ENCODE measurements at places on chromosomes 16 and 17.

GRCh38 chr17:58377093-58377601 is 25.1 kb upstream of the SUPT4H1 start:
- peak; percentile 25 for DNase-seq

DNA sequence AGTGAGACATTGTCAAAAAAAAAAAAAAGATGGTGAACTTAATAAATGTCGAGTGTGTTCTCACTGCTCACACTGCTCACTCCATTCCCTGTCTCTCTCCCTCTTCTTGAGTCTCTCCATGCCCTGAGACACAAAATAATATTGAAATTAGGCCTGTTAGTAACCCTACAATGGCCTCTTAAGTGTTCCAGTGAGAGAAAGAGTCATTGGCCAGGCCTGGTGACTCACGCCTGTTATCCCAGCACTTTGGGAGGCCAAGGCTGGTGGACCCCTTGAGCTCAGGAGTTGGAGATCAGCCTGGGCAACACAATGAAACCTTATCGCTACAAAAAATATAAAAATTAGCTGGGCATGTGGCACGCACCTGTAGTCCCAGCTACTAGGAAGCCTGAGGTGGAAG is 16.2 kb upstream of the CSF3 start:
- DNase-seq, result no peak

DNA sequence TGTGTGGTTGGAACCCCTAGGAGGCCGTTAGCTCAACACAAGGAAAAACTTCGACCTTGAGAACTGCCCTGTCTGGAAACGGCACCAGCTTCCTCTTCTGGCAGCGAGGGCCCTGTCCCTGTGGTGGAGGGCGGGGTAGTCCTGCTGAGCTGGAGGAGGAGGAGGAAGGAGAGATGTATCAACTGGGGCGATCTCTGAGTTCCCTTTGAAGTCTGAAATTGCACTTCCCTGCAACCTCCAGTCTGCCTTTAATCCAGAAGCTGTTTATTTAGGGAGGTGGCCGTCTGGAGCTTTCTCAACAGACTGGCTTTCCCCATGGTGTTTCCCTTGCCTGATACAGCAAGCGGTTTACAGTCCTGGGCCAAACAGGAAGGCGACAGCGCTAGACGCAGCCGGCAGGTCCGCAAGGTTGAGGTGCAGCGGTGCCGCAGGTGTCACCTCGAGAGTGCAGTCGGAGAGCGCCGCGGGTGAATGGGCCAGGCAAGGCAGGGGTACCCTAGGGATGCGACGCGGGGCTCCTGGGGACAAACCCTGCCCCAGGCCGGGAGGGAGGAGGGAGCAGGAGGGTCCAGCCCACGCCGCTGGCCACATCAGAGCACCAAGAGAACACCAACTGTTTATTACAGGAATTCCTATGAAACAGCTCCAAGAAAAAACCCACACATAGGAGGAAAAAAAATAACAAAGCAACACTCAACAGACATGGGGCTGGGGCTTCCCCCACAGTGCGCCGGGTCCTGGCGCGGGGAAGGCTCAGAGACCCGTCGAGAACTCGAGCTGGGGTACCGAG is 11.4 kb upstream of the MRPS23 start:
- DNase-seq, result peak; percentile 92

GRCh38 chr16:1311738-1312466 is 2.5 kb downstream of the UBE2I start:
- peak; percentile 39 for DNase-seq

- no peak for DNase-seq
Observed at GRCh38 chr16:74622005-74622404, 15.1 kb upstream of the GLG1 start.

- no peak for DNase-seq
Observed at GRCh38 chr17:80053102-80053501, 16.7 kb downstream of the CCDC40 start.

- no peak for DNase-seq
Observed at GRCh38 chr17:19574956-19575355, 41.3 kb downstream of the SLC47A1 start.

GRCh38 chr16:28210264-28210663 is 1.5 kb downstream of the XPO6 start:
- DNase-seq, result no peak

DNA sequence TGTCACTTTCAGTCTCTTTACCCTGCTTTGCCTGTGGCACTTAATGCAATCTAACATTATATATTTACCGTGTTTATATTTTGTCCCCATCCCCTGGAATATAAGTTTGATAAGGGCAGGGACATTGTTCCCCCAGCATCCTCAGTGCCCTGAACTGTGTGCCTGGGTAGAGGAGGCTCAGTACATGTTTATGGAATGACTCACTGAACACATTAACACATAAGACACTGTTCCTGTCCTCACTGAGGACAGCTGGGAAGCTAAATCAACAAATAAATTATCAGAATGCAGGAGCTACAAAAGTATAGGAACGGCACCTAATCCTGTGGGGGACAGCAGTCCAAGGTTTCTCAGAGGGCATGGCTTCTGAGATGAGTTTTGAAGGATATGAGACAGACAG is 27.8 kb downstream of the GRIN2A start:
- no peak for DNase-seq
